ENCODE measurements at places on chromosomes 6 and 20.

DNA sequence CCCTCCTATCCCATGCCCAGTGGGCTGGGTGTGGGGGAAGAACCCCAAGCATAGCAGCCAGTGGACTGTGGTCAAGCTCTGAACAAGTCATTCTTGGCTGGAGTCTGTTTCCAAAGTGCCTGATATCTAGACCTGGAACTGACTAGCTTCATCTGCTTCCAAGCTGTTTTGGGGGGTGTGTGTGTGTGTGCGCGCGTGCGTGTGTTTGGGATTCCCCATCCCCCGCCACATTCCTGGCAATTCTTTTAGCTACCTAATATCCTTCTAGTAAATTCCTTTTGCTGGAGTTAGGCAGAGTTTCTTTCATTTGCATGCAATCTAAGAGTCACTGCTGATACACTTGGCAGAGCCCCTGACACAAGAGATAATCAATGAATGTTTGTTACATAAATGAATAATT is 7.8 kb downstream of the PAK5 start:
- DNase-seq = no peak

GRCh38 chr6:22327881-22328280 is 31.0 kb upstream of the PRL start:
- no peak for DNase-seq

- no peak for DNase-seq
Observed at GRCh38 chr20:59428441-59429205, 128.2 kb downstream of the EDN3 start.

DNA sequence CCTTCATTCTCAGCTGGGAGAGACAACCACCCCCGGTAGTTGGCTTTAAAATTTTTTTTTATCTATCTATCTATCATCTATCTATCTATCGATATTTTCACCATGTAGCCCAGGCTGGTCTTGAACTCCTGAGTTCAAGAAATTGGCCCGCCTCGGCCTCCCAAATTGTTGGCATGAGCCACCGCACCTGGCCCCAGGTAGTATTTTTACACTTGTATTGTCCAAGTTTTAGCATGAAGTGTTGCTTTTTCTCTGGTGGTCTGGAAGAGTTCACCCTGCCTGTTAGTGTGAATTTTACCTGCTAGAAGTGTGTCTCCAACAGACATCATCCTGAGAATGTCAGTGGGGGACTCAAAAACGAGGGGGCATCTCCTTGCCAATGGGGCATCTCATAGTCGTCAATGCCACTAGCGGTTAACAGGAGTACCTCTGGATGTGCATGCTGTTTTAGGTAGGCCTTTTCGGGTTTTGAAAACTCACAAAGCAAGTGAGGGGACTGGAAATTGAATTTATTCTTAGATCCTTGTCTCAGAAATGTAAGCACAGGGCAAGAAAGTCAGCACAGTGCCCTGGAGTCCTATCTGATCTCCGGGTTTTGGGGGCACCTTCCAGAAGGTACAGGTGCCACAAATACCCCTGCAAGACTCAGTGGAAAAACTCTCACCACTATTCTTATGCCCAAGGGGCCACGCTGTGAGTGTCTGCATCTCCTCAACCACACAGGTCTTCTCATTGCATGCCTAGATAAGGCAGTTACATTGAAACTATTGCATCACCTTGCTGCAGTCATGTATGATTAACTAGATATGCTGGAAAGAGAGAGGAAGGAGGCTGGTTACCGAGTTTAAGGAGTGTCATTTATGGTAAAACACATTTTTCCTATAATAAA is 37.1 kb downstream of the TNFAIP3 start:
- DNase-seq = peak; percentile 58

DNA sequence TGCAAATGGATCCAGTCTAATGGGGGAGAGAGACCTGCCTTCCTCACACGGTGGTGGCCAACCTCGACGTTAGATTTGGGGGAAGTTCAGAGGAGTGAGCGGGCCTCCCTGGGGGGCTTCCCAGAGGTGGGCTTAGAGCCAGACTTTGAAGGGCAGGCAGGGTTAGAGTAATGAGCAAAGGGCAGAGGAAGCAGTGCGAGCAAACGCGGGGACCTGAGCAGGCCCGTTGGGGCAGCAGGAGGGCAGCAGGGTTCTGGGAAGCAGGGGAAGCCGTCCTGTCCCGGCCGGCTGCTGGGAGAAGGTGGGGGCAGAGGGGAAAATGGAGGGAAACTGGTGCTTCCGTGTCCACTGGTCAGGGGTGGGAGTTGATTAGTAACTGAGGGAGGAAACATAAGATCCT is 212.7 kb upstream of the QKI start:
- DNase-seq = no peak

DNA sequence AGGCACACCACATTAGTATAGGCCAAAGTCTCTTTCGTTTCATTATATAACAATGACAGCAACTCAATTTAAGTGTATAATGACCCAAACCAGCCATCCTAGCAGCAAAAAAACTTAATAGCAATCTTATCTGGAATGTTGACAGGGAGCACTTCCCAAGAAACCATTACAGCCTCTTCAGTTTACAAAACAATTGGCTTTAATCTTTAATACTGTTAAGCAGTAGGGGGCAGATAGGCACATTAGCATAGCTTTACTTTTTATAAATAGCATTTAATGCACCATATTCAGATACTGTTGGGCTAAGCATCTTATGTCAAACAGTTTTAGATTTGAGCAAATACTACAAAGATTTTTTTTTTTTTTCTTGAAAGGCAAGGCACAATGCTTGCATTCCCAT is 193.3 kb upstream of the MAP3K7 start:
- DNase-seq = no peak

DNA sequence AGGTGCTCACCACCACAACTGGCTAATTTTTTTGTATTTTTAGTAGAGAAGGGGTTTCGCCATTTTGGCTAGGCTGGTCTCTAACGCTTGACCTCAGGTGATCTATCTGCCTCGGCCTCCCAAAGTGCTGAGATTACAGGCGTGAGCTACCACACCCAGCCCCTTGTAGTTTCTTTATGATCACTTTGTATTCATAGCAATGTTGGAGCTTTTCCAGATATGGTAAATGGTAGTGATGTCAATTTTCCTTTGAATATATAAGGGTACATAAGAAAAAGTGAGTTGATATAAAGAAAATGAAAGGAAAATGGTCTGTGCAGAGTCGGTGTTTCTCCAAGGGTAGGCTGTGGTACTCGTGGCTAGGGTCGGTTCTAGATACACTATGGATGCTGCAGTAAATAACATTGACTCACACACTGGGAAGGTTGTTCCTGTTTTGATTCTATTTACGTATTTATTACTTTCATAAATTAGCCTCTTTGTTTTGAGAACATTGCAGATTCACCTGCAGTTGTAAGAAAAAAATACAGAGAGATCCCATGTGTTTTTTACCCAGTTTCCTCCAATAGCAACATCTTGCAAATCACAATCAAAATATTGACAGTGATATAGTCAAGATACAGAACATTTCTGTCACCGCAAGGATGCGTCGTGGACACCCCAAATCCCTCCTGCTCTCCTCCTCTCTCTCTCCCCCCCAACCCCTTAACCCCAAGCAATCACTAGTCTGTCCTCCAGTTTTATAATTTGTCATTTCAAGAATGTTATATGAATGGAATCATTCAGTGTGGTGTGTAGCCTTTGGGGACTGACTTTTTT is 2.5 kb downstream of the ZNF831 start:
- DNase-seq = no peak

DNA sequence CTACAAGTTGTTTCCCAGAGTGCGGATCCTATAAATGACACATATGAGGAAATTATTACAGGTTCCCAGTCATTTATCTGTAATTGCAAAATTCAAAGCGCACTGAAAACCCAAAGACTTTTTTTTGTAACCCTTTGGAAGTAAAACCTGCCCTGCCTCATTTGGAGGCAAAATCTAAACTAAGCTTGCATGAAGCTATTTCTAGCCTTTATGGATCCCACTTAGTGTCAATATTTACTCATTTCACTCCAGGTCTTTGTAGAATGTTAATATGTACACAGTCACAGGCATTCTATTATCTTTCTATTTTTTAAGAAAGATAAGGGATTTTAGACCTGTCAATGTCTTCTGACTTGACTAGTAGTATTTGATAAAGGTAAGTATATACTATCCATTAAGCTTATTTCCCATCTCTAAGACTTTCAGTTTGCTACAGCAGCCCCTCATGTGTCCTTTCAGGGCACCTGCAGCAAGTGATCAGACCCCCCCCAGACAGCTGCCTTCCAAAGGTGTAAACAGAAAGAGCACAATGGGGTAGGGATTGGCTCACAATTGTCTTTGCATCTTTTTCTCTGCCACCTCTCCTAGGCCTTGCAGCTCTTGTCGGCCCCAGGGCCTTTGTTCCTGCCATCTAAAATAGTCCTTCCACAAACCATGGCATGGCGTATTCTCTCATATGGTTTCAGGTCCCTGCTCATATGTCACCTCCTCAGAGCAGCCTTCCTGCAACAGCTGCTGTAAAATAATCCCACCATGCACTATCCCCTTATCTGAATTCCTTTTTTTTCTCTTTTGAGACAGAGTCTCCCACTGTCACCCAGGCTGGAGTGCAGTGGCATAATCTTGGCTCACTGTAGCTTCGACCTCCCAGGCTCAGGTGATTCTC is 1.3 kb upstream of the REPS1 start:
- DNase-seq = no peak

GRCh38 chr6:6474170-6474920 is 114.2 kb upstream of the LY86 start:
- no peak for DNase-seq

- peak; percentile 76 for DNase-seq
Observed at GRCh38 chr6:33904050-33904746, 100.4 kb upstream of the MLN start.

DNA sequence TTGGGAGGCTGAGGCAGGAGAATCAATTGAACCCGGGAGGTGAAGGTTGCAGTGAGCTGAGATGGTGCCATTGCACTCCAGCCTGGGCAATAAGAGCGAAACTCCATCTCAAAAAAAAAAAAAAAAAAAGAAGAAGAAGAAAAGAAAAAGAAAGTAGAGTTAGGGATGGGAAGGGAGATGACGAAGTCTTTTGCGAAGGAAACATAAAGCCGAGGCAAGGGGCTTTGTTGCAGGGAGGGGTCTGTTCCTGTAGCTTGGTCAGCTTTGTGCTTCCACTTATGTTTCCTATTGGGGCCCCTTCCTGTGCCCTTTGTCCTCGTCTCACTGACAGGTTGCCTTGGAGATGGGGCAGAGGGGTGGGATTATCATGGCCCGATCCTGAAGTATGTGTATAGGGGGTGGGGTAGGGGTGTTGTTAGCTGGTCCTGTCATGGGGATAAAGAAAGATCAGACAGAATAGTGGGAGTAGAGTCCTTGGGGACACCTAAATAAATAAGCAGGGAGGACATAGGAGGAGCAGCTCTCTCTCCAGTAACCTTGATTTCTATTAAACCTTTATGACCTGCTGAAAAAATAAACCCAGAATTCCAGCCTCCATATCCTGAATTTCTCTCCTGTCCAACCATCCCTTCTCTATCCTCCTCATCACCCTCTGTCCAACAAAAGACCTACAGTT is 1.1 kb upstream of the CLIC1 start:
- DNase-seq = peak; percentile 62

DNA sequence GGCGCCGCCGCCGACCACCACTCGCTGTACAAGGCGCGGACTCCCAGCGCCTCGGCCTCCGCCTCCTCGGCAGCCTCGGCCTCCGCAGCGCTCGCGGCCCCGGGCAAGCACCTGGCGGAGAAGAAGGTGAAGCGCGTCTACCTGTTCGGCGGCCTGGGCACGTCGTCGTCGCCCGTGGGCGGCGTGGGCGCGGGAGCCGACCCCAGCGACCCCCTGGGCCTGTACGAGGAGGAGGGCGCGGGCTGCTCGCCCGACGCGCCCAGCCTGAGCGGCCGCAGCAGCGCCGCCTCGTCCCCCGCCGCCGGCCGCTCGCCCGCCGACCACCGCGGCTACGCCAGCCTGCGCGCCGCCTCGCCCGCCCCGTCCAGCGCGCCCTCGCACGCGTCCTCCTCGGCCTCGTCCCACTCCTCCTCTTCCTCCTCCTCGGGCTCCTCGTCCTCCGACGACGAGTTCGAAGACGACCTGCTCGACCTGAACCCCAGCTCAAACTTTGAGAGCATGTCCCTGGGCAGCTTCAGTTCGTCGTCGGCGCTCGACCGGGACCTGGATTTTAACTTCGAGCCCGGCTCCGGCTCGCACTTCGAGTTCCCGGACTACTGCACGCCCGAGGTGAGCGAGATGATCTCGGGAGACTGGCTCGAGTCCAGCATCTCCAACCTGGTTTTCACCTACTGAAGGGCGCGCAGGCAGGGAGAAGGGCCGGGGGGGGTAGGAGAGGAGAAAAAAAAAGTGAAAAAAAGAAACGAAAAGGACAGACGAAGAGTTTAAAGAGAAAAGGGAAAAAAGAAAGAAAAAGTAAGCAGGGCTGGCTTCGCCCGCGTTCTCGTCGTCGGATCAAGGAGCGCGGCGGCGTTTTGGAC is 2.0 kb downstream of the SOX4 start:
- peak; percentile 49 for DNase-seq

GRCh38 chr6:53090576-53090975 is 25.4 kb downstream of the FBXO9 start:
- DNase-seq = no peak

- no peak for DNase-seq
Observed at GRCh38 chr6:14217728-14218518, 100.4 kb downstream of the CD83 start.

DNA sequence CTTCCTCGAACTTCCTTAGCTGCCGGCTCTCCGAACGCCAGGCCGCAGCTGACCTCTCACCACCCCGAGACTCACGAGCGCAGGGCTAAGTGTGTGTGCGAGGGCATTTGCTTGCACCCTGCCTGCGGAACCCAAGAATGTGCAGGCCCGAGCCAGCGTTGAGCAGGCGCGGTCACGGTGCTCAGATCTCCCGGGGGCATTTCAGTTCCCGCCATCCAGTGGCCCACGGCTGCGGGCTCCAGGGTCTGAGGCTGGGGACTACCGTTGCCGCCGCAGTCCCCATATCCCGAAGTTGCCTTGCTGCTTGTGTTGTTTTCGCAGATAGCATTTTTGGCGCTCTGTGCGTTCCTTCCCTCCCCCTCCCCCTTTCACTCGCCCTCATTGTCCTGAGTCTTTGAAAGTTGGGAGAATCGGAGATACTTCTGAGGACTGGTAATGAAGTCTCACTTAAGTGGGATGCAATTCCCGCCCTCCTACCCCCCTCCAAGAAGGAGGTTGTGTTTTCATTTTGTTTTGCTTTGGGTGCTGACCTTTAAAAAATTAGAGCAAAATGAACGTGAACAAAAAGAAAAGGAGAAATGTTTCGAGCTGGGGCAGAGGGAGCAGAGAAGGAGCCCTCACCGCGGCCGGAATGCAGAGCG is 1.7 kb downstream of the NR2E1 start:
- no peak for DNase-seq

- DNase-seq = no peak
Observed at GRCh38 chr6:11232770-11233626, 530 bp upstream of the NEDD9 start.

- DNase-seq = no peak
Observed at GRCh38 chr6:14807130-14807529, 438.7 kb upstream of the JARID2 start.

GRCh38 chr20:19908576-19908975 is 108.6 kb upstream of the NAA20 start:
- no peak for DNase-seq
